ENCODE measurements at places on chromosomes 1 and 21.
A peak's percentile ranks its signal among the peaks of the same experiment; 100 is the strongest.

DNA sequence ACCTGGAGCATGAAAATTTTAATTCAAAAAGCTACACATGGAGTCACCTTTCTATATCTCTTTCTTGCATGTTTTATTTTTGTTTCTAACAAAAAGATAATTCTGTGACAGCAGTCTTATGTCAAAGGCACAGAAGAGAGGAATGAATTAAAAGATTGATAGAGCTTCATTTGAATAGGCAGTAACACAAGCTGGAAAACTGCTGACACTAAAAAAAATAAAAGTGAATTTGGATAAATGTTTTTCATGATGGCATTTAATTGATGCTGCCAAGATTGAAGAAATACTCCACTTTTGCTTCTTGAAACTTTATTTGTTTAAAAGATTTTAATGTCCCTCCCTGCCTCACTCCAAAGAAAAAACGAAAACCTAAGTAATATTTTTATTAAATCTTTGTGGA lies 887.4 kb downstream of the PLA2G4A start:
- DNase-seq, result no peak

- no peak for DNase-seq
These were observed 4.8 kb upstream of the TLR5 start for GRCh38 chr1:223147873-223148272.

DNA sequence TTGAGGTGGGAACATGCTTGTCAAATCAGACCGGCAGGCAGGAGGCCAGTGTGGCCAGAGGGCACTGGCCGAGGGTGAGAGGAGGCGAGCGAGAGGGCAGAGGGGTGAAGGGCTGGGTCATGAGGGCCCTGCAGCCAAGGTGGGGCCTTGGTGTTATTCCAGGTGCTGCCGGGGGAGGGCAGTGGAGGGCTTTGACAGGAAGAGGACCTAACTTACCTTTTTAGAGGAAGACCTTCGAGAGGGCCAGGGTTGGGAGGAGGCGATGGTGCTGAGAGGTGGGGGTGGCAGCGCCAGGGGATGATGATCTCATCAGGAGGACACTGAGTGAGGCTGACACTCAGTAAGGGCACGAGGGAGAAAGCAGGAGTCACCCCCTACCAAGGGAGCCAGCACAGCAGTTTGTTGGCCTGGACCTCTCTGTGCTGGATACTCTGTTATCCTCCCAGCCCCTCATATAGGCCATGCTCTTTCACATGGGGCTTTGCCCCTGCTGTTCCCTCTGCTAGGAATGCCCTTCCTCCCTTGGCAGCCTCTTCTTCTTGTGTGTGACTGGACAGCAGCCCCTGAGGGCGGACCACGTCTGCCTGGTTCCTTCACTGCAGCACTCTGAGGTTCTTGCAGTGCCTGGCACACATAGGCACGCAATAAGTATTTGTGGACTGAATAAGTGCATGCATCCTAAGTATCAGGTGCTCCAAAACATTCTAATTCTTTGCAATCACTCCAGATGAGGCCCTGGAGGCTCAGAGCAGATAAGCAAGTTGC lies 7.5 kb upstream of the TTC22 start:
- DNase-seq, result peak; percentile 30

GRCh38 chr1:59125154-59125553 lies 171.7 kb upstream of the FGGY start:
- DNase-seq, result no peak

DNA sequence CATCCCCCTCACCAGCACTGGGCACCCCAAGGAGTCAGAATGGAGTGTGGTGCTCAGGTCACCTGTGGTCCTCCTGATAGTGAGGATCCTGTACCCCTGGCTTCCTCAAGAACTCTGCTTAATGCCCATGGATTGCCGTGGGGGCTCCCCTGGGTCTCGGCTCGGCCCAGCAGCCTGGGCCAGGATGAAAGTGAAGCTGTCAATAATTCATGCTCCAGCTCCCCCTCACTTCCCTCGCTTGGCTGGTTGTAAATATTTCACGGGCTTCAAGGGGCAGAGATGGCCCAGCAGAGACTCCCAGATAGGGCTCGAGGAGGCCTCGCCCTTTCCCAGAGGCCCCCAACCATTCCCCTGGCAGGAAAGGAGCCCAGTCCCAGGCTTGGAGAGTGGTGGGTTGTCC lies 42.6 kb upstream of the KCNA10 start:
- no peak for DNase-seq

GRCh38 chr1:116448785-116449385 lies 75.8 kb downstream of the ATP1A1 start:
- no peak for DNase-seq

DNA sequence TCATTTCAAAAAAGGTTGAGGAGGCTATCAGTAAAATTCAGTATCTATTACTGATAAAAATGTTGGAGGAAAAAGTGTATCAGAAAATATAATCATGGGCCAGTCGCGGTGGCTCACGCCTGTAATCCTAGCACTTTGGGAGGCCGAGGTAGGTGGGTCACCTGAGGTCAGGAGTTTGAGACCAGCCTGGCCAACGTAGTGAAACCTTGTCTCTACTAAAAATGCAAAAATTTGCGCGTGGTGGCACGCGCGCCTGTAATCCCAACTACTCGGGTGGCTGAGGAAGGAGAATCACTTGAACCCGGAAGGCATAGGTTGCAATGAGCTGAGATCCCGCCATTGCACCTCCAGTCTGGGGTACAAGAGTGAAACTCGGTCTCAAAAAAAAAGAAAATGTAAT lies 5.3 kb upstream of the ATP1A4 start:
- DNase-seq, result no peak

GRCh38 chr1:27832762-27833161 lies 2.2 kb downstream of the PPP1R8 start:
- no peak for DNase-seq

GRCh38 chr1:30232288-30232899 lies 491.0 kb downstream of the MATN1 start:
- no peak for DNase-seq

- DNase-seq, result peak; percentile 79
These were observed 61.7 kb downstream of the FCRL5 start for GRCh38 chr1:157490467-157491165.

- DNase-seq, result no peak
These were observed 102.7 kb upstream of the C21orf91 start for GRCh38 chr21:17921579-17922530.

- DNase-seq, result no peak
These were observed 54.3 kb upstream of the HSD17B7 start for GRCh38 chr1:162736184-162736583.

DNA sequence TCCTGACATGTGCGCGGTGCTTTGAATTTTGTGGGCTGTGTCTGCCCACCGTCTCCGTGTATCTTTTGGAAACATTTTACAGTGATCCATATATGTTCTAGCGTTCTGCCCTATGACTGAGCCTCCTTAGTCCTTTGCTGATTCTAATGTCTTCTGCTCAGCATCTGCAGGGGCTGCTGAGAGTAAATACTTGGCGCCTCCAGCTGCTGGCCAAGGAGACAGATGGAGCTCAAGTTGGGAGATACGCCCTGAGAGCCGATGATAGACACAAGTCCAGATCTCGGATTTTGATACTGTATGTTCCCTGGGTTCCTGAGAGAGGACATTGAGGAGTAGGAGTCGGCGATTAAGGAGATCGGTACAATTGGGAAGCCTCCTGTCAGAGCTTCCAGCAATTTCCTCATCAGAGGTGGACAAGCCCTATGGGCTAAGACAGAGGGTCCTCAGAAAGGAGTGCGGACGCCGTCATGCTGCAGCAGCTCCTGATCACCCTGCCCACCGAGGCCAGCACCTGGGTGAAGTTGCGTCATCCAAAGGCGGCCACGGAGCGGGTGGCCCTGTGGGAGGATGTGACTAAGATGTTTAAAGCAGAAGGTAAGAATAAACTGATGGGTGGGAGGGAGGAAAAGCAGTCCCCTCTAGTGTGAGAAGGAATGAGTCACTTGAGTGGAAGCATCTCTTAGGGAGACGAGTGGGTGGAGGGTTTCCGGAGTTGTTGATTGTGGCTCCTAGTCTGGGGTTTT lies 390 bp downstream of the ZFP69B start:
- peak; percentile 43 for DNase-seq

DNA sequence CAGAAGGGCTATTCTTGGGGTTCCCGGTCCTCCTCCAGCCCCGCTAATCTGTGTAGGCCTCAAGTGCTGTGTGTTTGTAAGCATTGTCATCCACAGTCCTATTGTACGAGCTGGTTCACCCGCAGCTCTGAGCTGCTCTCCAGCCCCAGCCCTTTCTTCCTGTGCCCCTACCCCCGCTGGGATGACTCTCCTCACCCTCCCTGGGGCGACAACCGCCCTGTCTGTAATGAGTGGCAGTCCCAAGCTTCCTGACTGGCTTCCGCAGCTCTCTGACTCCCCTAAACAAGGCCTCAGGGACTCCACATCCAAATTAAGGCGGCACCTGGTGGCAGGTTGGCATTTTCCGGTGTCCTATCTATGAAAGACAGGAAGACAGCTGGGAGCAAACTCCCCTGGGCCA lies 45.8 kb downstream of the TFF3 start:
- no peak for DNase-seq

- no peak for DNase-seq
These were observed 11.6 kb downstream of the CD55 start for GRCh38 chr1:207333009-207333600.

DNA sequence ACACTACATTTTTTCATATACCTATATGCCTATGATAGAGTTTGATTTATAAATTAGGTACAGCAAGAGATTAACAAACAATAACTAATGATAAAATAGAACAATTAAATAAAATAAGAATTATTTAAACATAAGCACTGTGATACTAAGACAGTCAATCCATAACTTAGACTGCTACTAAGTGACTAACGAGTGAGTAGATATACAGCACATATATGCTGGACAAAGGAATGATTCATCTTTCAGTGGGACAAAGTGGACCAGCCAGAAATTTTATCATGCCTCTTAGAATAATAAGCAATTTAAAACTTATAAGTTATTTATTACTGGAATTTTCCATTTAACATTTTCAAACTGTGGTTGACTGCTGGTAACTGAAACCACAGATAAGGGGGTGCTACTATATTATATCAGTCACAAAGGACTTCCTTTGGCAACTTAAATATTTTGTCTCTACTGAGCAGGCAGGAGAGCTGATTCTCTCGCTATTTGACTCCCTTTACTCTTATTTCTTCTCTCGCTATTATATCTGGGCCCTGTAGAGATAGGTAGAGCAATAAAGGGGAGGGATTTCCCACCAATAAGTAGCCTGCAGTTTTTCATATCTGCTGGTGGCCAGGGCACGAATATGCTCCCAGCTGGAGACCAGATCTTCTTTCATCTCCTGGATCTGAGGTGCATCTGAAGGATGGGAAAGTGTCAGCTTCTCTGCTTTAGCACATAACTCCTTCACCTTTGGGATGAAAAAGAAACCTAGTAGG lies 10.8 kb downstream of the SPTA1 start:
- no peak for DNase-seq

- DNase-seq, result no peak
These were observed 132.0 kb downstream of the ZBTB18 start for GRCh38 chr1:244183037-244183436.

DNA sequence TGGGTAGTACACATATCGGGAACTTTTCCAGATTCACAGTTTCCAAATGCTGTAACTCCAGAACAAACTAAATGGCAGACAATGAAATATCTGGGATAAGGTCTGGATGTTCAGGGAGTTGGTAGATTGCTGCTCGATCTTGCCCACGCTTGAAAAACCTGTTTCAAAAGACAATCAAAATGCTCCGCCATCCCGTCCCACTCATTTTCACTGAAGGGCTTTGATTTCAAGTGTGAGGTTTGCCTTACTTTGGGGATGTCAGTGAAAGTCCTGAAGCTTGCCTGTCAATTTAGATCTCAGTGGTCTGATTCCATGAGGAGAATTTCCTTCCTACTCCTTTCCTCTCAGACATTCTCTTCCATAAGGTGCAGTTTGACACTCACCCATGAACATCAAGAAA lies 236.3 kb upstream of the KCNK2 start:
- no peak for DNase-seq

- peak; percentile 85 for DNase-seq
These were observed 5.4 kb downstream of the PLA2G2E start for GRCh38 chr1:19918057-19918456.

GRCh38 chr1:211870156-211870555 lies 39.6 kb upstream of the LPGAT1 start:
- no peak for DNase-seq

GRCh38 chr1:96545935-96546656 lies 175.5 kb upstream of the PTBP2 start:
- no peak for DNase-seq

- DNase-seq, result no peak
These were observed 48.1 kb downstream of the LHX9 start for GRCh38 chr1:197965132-197965840.

GRCh38 chr21:37164742-37165141 lies 91.7 kb downstream of the TTC3 start:
- DNase-seq, result no peak

- DNase-seq, result no peak
These were observed 6.9 kb downstream of the ZNF691 start for GRCh38 chr1:42853116-42853884.

GRCh38 chr1:28796352-28797211 lies 15.4 kb upstream of the OPRD1 start:
- DNase-seq, result no peak

DNA sequence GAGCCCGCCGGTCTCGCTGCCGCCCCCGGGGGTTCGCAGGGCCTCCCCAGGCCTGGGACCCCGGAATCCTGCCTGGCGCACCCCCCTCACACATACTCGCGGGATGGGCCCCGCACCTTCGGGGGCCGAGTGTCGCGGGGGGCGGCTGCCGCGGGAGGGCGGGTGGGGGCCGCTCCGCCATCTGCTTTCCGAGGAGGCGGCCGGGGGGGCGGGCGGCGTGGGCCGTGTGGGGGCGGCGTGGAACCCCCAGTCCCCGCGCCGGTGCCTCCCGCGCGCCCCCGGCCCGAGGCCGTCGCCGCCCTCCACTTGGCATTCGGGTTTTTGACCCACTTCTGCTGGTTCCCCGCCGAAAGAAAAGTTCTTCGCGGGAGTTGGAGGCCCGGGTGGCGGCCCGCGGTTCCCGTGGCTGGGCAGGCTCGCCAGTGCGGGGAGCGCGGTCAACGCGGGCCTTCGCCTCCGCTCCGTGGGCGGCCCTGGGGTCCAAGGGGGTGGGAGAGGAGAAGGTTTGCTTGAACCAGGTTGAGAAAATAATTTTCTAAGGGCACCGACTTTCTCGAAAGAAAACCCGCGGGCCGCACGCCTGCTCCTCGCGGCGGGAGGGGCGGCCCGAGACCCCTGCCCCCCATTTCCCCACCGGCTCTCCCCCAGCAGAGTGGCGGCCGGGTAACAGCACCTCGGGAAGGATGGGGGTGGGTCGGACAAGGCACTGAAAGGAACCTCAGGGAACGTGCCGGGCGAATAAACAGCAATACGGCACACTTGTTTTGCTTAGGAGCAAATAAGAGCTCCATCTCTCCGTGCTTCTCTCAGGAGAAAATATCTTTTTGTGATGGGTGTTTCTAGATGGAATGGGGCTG lies 1.6 kb downstream of the PHF13 start:
- DNase-seq, result no peak

DNA sequence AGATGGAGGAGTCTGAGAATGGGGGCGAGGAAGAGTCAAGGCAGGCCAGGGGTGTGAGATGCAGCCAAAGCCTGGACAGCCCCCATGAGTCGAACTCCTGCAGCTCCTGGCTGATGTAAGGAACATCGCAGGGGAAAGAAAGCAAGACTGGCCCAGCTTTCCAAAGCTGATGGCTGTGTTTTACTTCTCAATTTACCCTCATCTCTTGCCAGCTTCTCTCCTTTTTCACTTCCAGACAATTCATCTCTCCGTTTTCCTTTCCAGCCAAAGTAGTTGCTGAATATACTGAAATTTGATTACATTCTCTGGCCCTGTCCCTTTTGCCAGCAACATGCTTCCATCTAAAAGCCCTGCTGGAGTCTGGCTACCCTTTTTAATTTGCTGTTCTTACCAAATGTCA lies 40.0 kb upstream of the UBE2U start:
- no peak for DNase-seq

Data from right forelimb (tissue), 1 donor.